HepG2 (cell line): ENCODE measurements at places on chromosomes 16 and 17. TPM values are rescaled to one million over a fixed set of nuclear protein-coding genes. Genes with fewer than 3 reads are reported as not detected.
A peak's percentile ranks its signal among the peaks of the same experiment; 100 is the strongest.

GRCh38 chr16:383326-384051 is 1.7 kb upstream of the PGAP6 start:
- H3K4me1 ChIP-seq = peaks cover 38% of the 10 kb centered on the region
- H3K4me3 ChIP-seq = no peak overlapping the region
- no peaks in the 10 kb centered on the region for H3K27me3 ChIP-seq
- H3K27ac ChIP-seq = peak overlapping the region; percentile 21
- no peak for DNase-seq

DNA sequence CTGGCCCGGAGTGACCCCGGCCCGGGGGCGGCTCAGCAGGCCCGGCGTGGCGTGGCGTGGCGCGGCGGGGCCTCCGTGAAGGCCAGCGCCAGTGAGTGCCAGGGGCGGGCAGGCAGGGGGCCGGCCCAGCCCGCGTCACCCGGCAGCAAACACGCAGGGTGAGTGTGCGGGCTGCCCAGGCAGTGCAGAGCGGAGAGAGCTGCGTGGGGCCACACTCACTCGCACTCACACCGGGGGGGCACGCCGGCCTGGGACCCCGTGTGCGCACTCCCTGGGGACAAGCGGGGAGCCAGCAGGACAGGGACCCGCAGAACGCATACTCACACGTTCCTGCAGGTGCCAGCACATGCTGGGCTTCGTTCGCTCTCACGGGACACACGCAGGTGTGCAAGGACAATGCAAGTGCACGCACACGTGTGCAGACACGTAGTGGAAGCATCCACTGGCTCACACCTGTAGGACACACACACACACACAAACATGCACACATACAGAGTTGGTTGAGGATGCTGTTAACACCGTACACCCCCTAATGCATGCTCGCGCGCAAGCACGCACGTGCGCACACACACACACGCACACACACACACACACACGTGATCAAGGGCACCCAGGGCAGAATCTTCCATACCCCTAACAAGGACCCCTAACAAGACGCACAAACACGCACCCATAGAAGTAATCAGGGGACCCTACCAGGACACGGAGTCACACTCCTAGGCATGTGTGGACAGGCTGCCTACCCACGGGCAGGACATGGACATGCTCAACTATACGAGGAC is 7.7 kb downstream of the USP6 start:
- no peaks in the 10 kb centered on the region for H3K36me3 ChIP-seq
- peaks cover 14% of the 10 kb centered on the region for H3K4me1 ChIP-seq
- no peak overlapping the region for H3K4me3 ChIP-seq

DNA sequence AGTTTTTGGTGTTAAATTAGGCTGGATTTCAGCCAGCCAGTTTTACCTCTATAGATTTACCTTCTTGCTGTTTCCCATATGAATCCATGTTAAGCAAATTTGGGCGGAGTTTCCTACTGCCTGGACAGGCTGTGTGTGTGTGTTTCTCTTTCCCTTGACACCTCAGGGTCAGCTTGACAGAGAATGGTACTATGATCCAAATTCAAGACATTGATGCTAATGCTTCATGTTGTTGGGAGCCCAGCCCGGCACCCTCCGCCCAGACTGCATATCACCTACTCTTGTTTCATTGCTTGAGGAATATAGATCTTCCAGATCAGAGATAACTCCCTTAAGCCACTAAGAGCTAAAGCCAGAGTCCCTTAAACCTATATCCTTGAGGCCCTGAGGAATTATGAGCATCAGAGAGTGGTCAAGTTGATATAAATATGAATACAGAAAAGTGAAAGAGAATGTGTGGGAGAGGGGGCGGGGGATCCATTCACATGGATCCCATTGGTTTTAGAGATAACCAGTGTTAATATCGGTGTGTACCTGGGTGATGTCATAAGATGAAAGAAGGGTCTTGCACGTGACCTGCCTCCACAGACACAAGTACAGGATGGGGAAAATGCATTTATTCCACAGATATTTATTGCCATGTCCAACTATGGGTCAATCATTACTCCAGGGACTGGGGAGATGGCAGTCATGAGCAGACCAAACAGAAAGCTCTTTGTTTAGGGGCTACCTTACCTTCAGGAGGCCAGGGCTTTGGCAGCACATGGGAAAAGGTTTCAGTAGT is 69.7 kb downstream of the WIPI1 start:
- H3K4me1 ChIP-seq = peaks cover 100% of the 10 kb centered on the region
- H3K27ac ChIP-seq = peak overlapping the region; percentile 78
- peak; percentile 76 for DNase-seq
- no peak overlapping the region for H3K4me3 ChIP-seq
- H3K27me3 ChIP-seq = no peaks in the 10 kb centered on the region
- no peaks in the 10 kb centered on the region for H3K36me3 ChIP-seq

DNA sequence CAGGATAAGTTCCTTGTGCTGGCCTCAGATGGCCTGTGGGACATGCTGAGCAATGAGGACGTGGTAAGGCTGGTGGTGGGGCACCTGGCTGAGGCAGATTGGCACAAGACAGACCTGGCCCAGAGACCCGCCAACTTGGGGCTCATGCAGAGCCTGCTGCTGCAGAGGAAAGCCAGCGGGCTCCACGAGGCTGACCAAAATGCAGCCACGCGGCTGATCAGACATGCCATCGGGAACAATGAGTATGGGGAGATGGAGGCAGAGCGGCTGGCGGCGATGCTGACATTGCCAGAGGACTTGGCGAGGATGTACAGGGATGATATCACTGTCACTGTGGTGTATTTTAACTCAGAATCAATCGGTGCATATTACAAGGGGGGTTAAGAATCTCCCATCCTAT is 5.2 kb downstream of the PDP2 start:
- no peak overlapping the region for H3K27ac ChIP-seq
- no peaks in the 10 kb centered on the region for H3K27me3 ChIP-seq
- H3K36me3 ChIP-seq = peaks cover 17% of the 10 kb centered on the region
- H3K4me3 ChIP-seq = no peak overlapping the region

- H3K4me3 ChIP-seq = no peak overlapping the region
Measured at GRCh38 chr17:72099919-72100318, 20.9 kb upstream of the SOX9 start.

CCL7 gene
- polyA plus RNA-seq = not detected in 2 replicates

PFN1 gene
- 589 and 613 TPM in 2 replicates for polyA plus RNA-seq
